ENCODE measurements at places on chromosomes 2 and 18.

GRCh38 chr18:73340135-73340977 lies 472.6 kb upstream of the NETO1 start:
- H3K27ac ChIP-seq, result peak overlapping the region; percentile 61
- DNase-seq, result peak; percentile 46
- no peaks in the 10 kb centered on the region for H3K27me3 ChIP-seq
- H3K4me1 ChIP-seq, result peaks cover 19% of the 10 kb centered on the region
- H3K36me3 ChIP-seq, result peaks cover 9% of the 10 kb centered on the region

DNA sequence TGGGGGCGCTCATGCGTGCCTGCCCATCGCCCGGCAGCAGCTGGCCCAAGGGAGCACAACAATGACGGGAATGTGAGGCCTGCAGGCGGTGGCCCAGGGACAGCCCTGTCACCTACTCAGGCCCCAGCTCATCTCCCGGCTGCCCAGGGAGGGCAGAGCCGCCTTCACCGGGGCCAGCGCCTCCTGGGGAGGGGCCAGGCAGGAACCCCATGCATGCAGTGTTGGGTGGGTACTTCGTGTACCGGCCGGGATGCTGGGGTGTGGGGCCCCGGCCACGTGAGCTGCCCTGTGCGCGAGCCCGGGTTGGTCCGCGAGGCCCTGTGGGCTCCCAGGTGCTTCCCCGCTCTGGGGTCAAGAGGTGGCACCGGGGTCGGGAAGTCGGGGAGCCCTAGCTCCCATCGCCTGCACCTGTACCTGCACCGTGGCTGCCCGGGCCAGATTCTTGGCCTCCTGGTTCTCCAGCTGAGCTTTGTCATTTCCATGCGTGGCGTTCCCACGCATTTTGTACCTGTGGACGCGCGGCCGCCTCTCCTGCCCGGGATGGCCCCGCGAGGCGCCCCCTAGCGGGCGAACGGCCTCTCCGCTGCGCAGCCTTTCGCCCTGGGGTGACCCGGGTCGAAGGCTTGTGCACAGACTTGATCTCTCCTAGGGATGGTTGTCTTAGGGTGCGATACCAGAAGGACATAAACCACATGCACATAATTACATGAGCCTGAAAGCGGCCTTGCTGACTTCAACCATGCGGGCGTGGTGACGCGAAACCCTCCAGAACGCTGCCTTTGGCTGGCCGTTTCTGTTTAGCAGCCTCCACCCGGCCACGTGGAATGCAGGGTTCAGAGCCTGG lies 950 bp downstream of the KLHL30 start:
- H3K27me3 ChIP-seq, result peaks cover 6% of the 10 kb centered on the region
- H3K27ac ChIP-seq, result no peak overlapping the region
- no peak for DNase-seq
- no peaks in the 10 kb centered on the region for H3K36me3 ChIP-seq

GRCh38 chr2:124482551-124482950 lies 457.5 kb downstream of the CNTNAP5 start:
- H3K27ac ChIP-seq, result no peak overlapping the region
- DNase-seq, result no peak
- H3K27me3 ChIP-seq, result no peaks in the 10 kb centered on the region
- no peak overlapping the region for H3K4me3 ChIP-seq
- H3K4me1 ChIP-seq, result no peaks in the 10 kb centered on the region
- no peaks in the 10 kb centered on the region for H3K36me3 ChIP-seq

- DNase-seq, result no peak
- H3K4me3 ChIP-seq, result no peak overlapping the region
- H3K36me3 ChIP-seq, result peaks cover 12% of the 10 kb centered on the region
- peaks cover 19% of the 10 kb centered on the region for H3K4me1 ChIP-seq
- peaks cover 14% of the 10 kb centered on the region for H3K27me3 ChIP-seq
- no peak overlapping the region for H3K27ac ChIP-seq
Observed at GRCh38 chr2:176123411-176124109, 1.0 kb downstream of the HOXD9 start.

GRCh38 chr2:101030866-101031554 lies 28.9 kb downstream of the RPL31 start:
- H3K27me3 ChIP-seq, result peaks cover 4% of the 10 kb centered on the region
- H3K4me3 ChIP-seq, result no peak overlapping the region
- H3K4me1 ChIP-seq, result no peaks in the 10 kb centered on the region
- no peak for DNase-seq
- H3K27ac ChIP-seq, result no peak overlapping the region
- H3K36me3 ChIP-seq, result no peaks in the 10 kb centered on the region

DNA sequence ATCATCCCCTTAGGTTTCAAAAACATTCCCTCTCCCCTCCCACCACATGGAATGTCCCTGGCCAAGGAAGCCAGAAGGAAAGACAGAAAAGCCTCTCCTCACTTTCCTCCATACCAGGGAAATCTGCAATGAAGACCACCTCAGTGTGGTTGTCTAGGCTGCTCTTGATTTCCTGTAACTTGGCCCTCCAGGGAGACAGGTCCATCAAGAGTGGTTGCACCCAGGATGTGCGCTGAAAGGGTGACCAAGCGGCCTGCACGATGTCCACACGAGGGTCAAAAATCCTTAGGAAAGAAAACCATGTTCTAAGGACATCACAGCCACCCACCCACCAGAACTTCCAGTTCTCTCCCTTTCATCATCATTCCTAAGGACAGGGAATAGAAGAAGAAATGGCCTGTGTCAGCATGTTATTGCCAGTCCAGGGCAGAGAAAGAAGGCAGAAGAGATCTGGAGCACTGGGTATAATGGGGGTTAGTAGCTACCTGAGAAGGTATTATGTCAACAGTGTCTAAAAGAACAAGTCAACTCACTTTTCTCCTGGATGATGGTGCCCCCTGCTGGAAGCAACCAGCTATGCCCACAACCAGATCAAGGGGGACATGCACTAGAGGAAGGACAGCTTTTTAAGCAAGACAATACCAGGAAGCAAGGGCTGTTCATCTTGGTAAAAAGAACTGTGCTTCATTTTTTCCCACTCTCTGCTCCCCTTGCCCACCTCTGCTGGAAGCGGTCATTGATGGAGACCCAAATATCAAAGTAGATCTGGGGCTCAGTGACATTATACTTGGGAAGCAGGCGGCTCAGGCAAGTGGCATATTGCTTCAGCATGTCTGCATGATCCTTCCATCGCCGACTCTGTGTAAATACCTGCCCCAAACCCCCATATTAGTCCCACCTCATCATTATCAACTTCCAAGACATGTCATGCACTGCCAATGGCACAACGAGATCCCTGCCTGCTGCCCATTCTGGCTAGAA lies 9.3 kb downstream of the GGCX start:
- peak overlapping the region; percentile 19 for H3K27ac ChIP-seq
- peaks cover 20% of the 10 kb centered on the region for H3K36me3 ChIP-seq
- DNase-seq, result peak; percentile 58
- peaks cover 48% of the 10 kb centered on the region for H3K4me1 ChIP-seq

DNA sequence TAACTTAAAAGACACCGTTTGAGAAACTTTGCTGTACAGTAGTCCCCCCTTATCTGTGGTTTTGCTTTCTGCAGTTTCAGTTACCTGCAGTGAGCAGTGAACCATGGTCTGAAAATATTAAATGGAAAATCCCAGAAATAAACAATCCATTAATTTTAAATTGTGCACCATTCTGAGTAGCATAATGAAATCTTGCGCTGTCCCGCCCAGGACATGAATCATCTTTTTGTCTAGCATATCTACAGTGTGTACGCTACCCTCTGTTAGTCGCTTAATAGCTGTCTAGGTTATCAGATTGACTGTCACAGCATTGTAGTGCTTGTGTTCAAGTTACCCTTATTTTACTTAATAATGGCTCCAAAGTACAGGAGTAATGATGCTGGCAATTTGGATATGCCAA lies 6.1 kb downstream of the ARPC2 start:
- H3K36me3 ChIP-seq, result peaks cover 76% of the 10 kb centered on the region
- no peak for DNase-seq
- peaks cover 89% of the 10 kb centered on the region for H3K4me1 ChIP-seq
- H3K27me3 ChIP-seq, result peaks cover 2% of the 10 kb centered on the region
- 0 out of 2 replicates have a peak overlapping the region, but pooled peaks have one; percentile 3 for H3K27ac ChIP-seq

- DNase-seq, result no peak
- no peaks in the 10 kb centered on the region for H3K36me3 ChIP-seq
- no peak overlapping the region for H3K27ac ChIP-seq
Observed at GRCh38 chr2:1153920-1154319, 203.3 kb downstream of the SNTG2 start.
